ENCODE measurements at places on chromosomes 6 and 20.

DNA sequence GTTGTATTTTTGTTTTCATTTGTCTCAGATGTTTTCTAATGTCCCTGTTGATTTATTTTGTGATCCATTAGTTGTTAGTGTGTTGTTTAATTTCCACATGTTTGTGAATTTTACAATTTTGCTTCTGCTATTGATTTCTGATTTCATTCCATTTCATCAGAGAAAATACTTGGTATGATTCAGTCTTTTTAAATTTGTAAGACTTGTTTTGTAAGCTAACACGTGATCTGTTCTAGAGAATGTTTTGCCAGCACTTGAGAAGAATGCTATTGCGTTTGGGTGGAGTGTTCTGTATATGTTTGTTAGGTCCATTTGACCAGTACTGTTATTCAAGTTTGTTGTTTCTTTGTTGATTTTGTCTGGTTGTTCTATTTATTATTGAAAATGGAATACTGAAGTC, 53.9 kb downstream of the KIZ start:
- no peak for DNase-seq

GRCh38 chr6:145457556-145457955, 277.8 kb downstream of the EPM2A start:
- DNase-seq = no peak

DNA sequence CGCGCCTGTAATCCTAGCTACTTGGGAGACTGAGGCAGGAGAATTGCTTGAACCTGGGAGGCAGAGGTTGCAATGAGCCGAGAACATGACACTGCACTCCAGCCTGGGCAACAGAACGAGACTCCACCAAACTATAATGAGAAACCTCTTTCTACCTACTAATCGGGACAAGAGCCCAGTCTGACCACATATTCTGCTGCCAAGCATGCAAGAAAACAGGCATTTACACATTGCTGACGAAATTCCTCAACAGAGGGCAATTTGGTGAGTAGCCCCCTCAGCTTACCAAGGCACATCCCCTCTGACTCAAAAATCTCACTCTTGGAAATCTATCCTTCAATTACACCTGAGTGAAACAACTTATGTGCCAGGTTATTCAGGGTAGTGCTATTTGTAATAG, 81.2 kb downstream of the SLC23A2 start:
- DNase-seq = no peak

GRCh38 chr20:9130521-9130920, 61.6 kb downstream of the PLCB4 start:
- no peak for DNase-seq

- DNase-seq = no peak
Observed at GRCh38 chr6:10682355-10682988, 11.9 kb downstream of the C6orf52 start.

- DNase-seq = no peak
Observed at GRCh38 chr20:44418069-44418905, 57.4 kb upstream of the TTPAL start.

GRCh38 chr20:18511571-18511970, 3.8 kb downstream of the SEC23B start:
- no peak for DNase-seq

DNA sequence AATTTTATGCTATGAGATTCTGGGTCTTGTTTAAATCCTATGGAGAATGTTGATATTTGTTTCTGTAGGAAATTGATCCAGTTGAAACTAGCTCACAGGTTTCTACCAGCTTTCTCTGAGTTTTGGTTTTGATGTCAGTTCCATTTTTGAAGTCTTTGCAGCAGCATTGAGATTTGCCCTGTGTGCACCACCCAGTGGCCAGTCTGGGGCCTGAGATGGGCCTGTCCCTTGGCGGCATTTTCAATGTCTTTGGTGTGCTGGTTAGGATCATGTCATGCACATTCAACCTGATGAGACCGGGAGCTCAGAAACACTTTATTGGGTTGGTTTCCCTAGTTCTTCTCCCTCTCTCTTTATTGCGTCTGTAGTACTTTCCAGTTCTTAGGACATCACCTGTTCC, 395.2 kb upstream of the MAP3K7 start:
- no peak for DNase-seq

GRCh38 chr6:136592930-136593673, 42.9 kb upstream of the MAP7 start:
- DNase-seq = no peak

- DNase-seq = no peak
Observed at GRCh38 chr20:63542031-63542559, 4.9 kb upstream of the PTK6 start.
